ENCODE measurements at places on chromosomes 6 and 20. TPM values are rescaled to one million over a fixed set of nuclear protein-coding genes. Genes with fewer than 3 reads are reported as not detected.

FHL5 gene
- not detected for total RNA-seq

SLC22A16 gene
- total RNA-seq, result not detected

LGSN gene
- total RNA-seq, result not detected

TRIM15 gene
- not detected for total RNA-seq

GJA1 gene
- 232 TPM for total RNA-seq

C6orf52 gene
- total RNA-seq, result 3.4 TPM

GPR6 gene
- total RNA-seq, result not detected

PAK5 gene
- not detected for total RNA-seq

FAM209B gene
- not detected for total RNA-seq

MEI4 gene
- total RNA-seq, result not detected

KIAA1755 gene
- 6.0 TPM for total RNA-seq

PNLDC1 gene
- total RNA-seq, result not detected

ZNF334 gene
- total RNA-seq, result 0.73 TPM

SRSF12 gene
- total RNA-seq, result 0.44 TPM

SYCP2L gene
- 0.29 TPM for total RNA-seq

DPPA5 gene
- not detected for total RNA-seq

ACTL10 gene
- total RNA-seq, result 4.0 TPM

SGK2 gene
- total RNA-seq, result not detected

MCHR2 gene
- total RNA-seq, result not detected

PRDM13 gene
- total RNA-seq, result not detected

CCN6 gene
- total RNA-seq, result not detected

SMPD2 gene
- 6.9 TPM for total RNA-seq

BICRAL gene
- 6.2 TPM for total RNA-seq

TM9SF4 gene
- 44.2 TPM for total RNA-seq

ZSWIM3 gene
- 6.2 TPM for total RNA-seq

FOXQ1 gene
- not detected for total RNA-seq

ENPP4 gene
- total RNA-seq, result 4.9 TPM

NKAIN4 gene
- 4.8 TPM for total RNA-seq

ADGRF4 gene
- 0.10 TPM for total RNA-seq

AIF1 gene
- total RNA-seq, result not detected

CUL7 gene
- total RNA-seq, result 26.6 TPM

OR12D3 gene
- not detected for total RNA-seq

ENPP1 gene
- total RNA-seq, result 1.2 TPM

PRPH2 gene
- total RNA-seq, result 0.15 TPM

ZSCAN26 gene
- 9.7 TPM for total RNA-seq

RBPJL gene
- not detected for total RNA-seq

SEMG1 gene
- not detected for total RNA-seq

MKKS gene
- 7.9 TPM for total RNA-seq

TFAP2D gene
- not detected for total RNA-seq

RIPPLY2 gene
- total RNA-seq, result not detected

HDAC2 gene
- 125 TPM for total RNA-seq

TBXT gene
- not detected for total RNA-seq

LY86 gene
- total RNA-seq, result not detected

SALL4 gene
- 1.8 TPM for total RNA-seq

C6orf132 gene
- 2.1 TPM for total RNA-seq

EPB41L2 gene
- 91.5 TPM for total RNA-seq

OXT gene
- not detected for total RNA-seq

CAGE1 gene
- total RNA-seq, result not detected

TNF gene
- total RNA-seq, result 4.4 TPM

SFTA2 gene
- not detected for total RNA-seq

CST5 gene
- total RNA-seq, result not detected

CRISP3 gene
- not detected for total RNA-seq

OLIG3 gene
- not detected for total RNA-seq

MATN4 gene
- total RNA-seq, result not detected

NSFL1C gene
- 74.2 TPM for total RNA-seq

PRSS35 gene
- not detected for total RNA-seq

CLPSL1 gene
- not detected for total RNA-seq

SLC22A7 gene
- total RNA-seq, result not detected

ZC2HC1B gene
- total RNA-seq, result not detected
